LoVo (cell line): ENCODE measurements at places on chromosomes 13 and 19.

DNA sequence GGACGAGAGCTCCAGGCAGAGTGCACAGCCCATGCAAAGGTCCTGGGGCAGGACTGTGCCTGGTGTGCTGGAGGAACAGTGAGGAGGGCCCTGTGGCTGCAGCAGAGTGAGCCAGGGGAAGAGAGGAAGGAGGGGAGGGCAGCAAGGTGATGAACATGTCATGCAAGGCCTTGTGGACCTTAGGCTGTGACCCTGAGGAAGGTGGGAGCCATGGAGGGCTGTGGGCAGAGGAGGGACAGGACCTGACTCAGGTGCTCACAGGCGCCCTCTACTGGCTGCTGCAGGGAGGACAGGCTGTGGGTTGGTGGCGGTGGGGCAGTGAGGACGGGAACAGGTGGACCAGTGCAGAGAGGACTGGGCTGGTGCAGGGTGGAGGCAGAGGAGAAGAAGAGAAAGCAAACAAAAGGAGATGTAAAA, 170.3 kb downstream of the PTPRS start:
- DNase-seq, result no peak

- DNase-seq, result no peak
These were observed 25.0 kb downstream of the SERPINE3 start for GRCh38 chr13:51364404-51365008.

- no peak for DNase-seq
These were observed 25.2 kb downstream of the ACTL9 start for GRCh38 chr19:8673276-8673891.

DNA sequence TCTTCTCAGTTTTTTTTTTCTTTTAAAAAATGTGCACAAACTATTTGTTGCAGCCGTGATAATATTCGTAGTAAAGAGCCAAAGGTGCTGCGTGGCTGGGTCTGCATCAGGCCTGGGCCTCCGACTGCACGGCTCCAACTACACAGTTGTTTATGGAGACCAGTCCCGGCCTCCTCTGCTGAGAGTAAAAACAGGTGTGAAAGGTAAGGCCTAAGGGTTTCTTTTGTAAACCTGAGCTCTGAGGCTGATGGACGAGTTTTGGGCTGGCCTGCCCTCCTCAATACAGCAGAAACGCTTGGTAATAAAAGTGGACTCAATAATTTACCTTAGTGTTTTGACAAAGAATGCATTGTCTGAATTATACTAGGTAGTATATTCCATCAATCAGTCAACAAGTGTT, 3.9 kb downstream of the MBNL2 start:
- no peak for DNase-seq

- DNase-seq, result no peak
These were observed 13.2 kb downstream of the C19orf44 start for GRCh38 chr19:16509141-16510061.

- DNase-seq, result no peak
These were observed 2.2 kb downstream of the TYK2 start for GRCh38 chr19:10378124-10378523.

- no peak for DNase-seq
These were observed 2.3 kb upstream of the SIGLEC12 start for GRCh38 chr19:51503896-51504295.

- no peak for DNase-seq
These were observed 440 bp upstream of the SYMPK start for GRCh38 chr19:45863335-45863839.

- peak; percentile 39 for DNase-seq
These were observed 24.2 kb upstream of the TTYH1 start for GRCh38 chr19:54390942-54391577.

- peak; percentile 92 for DNase-seq
These were observed 1.7 kb downstream of the GTF3A start for GRCh38 chr13:27425918-27426630.

DNA sequence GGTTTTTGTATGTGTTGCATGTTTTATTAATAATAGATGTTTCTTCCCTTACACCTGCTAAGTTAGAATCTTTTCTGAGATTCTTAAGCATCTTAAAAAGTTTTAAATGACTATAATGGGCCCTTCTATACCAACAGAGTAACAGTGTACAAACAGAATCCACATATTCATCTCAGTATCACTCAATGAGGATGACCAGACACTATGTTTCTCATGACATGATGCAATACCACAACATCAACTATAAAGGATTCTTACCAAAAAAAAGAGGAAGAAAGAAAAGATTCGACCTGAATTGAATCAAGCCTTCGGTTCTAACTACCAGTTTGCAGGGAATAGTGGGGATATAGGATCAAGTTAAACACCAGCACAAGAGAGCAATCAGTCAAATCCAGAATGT, 56.5 kb downstream of the INTS6 start:
- no peak for DNase-seq

DNA sequence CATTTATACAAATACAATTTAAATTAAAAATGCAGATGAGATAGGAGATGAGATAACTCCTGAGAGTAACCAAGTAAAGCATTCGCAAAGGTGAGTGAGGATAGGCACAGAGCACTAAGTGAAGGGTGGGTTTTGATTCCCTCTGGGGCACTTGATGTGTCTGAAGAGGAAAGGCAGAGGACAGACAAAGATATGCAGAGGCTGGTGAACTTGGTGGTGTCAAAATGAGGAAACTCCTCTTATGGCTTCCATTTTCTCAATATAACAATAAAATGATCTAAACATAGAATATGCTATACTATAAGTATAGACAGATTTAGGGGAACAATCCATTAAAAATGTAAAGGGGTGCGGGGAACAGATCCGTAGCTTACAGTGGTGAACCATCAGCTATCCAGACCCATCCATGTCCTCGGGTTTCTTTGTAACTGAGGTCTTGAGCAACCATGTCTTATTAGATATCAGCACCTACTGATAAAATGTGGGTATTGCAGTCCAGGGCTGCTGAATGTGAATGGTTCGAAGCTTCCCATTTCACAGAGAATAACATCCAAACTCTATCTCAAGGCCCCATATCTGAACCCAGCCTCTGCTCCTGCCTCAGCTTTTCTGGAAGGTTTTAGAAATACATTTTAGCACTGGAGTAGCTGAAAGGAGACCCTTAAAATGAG, 73.9 kb upstream of the SLC10A2 start:
- DNase-seq, result no peak

DNA sequence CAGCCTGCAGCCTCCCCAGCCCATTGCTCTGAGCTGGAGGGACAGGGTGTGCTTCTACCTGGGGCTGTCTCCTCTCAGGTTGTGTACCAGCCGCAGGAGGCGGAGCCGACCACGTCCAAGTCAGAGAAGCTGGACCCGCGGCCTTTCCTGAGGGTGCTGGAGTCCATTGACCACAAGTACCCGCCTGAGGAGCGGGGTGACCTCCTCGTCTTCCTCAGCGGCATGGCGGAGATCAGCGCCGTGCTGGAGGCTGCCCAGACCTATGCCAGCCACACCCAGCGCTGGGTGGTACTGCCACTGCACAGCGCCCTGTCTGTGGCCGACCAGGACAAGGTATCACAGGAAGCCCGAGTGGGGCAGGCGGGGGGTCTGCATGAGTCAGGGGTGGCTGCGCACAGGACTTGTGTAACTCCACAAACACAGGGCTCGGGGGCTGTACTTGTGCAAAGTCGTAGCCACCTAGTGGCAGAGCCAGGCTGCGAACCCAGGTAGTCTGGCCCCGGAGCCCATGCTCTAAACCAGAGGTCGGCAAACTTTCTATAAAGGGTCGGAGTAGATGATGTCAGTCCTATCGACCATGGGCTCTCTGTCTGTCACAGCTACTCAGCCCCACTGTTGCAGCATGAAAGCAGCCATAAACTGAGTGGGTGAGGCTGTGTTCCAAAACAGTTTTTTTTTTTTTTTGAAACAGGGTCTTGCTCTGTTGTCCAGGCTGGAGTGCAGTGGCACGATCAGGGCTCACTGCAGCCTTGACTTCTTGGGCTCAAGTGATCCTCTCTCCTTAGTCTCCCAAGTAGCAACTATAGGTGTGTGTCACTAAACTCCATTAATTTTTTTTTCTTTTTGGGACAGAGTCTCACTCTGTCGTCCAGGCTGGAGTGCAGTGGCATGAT, 8.9 kb downstream of the DHX34 start:
- no peak for DNase-seq

GRCh38 chr19:16541526-16542044, 652 bp downstream of the CHERP start:
- no peak for DNase-seq

DNA sequence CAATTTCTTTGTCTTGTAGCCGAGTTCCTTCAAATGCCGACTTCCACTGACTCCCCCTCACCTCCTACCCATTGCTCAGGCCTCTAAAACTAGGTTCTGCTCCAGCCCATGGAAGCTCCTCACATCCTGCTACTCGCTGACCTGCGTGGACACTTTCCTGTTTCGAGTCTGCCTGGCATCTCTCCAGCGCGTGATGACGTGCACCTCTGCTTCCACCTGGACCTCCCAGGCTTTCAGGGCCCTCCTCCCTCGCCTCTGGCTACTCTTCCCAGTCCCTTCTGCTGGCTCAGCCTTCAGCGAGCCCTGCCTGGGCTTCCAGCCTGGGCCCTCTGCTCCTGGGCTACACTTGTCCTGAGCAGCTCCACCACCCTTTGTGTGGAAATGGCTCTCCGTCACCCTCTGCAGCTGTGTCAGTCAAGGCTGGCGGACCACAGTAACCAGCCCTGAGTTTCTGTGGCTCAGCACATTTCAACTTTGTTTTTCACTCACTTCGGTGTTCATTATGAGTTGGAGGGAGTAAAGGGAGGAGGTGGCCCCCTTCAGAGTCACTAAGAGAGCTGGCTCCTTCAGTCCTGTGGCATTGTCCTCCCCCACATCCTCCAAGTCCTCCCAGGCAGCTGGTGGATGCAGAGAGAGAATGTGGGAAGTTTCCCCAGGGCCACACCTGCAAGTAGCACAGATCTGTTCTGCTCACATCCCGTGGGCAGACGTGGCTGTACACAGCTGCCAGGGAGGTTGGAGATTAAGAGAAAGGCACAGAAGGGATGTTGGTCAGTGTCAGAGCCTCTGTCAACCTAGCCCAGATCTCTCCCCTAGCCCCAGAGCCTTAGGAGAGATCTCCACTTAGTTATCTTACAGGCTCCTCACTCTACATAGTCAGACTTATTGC, 49.4 kb downstream of the SERP2 start:
- no peak for DNase-seq

- no peak for DNase-seq
These were observed 26.2 kb upstream of the SLITRK6 start for GRCh38 chr13:85825454-85825853.

DNA sequence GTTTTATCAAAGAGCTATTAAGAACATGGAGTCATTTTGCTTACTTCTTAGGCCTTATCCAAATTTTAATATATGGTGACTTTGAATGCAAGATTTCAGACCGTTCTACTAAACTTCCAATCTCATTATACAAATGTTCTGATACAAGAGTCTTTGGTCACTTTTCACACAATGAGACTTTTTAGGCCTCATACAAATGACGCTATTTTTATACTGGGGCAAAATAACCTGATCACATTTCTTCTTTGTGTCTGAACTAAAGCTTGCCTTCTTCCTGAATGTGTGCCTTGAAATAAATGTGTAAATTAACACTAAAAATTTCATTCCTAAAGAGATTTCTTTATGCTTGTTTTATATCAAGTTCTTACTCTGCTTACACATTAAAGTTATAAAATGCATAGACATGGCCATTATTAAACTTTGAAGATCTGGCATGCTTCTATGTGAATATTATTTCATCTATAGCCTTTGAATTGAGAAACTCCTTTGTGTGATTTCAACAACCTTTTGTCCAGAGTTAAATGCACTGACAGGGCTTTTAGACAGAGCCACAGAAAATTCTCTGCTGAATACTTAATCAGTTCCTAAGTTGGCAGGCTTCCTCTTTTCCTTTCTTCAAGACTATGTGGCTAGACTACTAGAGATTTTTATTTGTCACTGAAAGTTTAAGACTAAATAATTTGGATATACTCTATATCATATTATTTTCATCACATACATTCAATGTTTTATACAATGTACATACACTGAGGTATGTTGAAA, 86.1 kb downstream of the EDNRB start:
- DNase-seq, result no peak

DNA sequence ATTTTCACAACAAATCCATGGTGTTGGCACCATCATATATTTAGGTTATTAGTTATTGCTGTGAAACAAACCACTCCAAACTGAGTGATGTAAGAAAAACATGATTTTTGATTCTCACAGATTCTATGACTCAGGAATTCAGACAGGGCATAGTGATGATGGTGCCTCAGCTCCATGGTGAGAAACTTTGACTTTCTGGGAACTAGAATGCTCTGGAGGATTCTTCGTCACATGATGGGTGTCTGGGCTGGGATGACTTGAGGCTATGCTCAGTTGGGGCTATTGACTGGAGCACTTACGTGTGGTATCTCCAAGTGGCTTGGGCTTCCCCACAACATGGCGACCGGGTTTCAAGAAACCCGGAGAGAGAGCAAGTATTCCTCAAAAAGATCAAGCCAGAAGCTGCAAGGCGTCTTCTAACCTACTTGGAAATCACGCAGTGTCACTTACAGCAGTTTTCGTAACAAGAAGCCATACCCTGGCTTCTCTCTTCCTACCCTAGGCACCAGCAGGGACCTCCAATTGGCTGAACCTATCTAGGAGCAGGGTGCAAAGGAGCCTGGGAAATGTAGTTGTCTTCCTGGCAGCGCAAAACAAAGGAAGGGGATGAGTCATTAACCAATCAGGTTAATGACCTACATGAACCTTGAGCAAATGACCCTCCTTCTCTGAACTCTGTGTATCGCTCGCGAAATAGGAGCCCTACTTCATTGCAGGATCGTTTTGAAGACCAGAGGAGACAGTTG, 22.4 kb downstream of the VAV1 start:
- no peak for DNase-seq

DNA sequence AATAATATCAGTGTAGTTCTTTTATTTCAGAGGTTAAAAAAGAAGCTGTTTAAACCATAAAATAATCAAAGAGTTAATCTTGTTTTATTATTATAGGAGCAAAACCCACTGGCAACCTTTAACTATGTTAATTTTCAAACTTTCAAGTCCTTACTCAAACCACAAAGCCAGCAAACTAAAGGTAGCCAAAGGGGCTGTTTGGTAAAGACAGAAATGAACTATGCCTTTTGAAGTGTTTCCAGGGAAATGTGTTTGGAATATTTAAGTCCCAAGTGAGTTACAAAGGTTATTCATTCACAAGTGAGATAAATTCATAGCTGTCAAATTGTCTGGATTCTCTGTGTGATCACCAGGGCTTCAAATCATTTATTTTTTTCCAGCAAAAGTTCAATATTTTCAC, 264.7 kb downstream of the MZT1 start:
- DNase-seq, result no peak

GRCh38 chr19:18464646-18465045, 26.7 kb upstream of the ISYNA1 start:
- DNase-seq, result no peak

DNA sequence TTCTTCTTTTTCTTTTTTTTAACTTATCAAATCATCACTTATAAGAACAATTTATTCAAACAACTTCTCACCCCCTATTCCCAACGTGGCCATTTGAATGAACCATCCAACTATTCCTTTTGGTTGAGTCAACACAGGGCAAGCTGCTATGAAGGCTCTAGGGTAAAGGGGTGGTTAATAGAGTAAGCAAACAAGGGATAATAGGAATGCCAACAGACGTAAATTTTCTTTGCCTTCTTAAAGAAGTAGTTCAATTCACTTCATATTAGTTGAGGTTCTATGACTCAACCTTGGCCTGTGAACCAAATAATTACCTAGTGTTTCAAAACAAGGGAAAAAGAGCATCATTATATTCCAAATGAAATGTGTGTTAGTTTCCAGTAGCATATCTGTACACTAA, 1383.8 kb upstream of the SLC10A2 start:
- no peak for DNase-seq
